Stimulated activated memory B cell treated with anti-CD40 and anti-IgM and Interleukin-4, amounts not matched to agents 10 μg/mL and 1 μg/mL and 100 μg/mL, for 72 hours (primary cell): ENCODE measurements at places on chromosomes 5 and 9.

DNA sequence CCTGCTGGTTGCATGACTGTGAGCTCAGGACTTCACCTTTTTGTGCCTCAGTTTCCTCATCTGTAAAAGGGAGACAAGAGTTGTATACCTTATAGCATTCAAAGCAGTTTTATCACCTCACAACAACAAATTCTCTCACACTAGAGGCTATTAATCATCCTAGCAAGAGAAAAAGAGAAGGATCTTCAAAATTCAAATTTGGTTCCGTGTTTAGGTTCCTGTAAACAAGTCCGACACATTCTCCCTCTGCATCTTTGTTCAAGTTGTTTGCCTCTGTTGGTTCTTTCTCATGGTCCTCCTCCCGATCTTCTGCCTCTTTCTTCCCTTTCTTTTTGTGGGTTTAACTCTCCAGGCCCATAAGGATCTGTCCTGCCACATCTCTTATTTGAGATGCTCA, 218.0 kb downstream of the PIK3R1 start:
- peaks cover 48% of the 10 kb centered on the region for H3K4me1 ChIP-seq
- H3K27ac ChIP-seq, result peak overlapping the region; percentile 85
- peak overlapping the region; percentile 63 for H3K4me3 ChIP-seq
- H3K27me3 ChIP-seq, result no peaks in the 10 kb centered on the region
- ATAC-seq, result no peak

- H3K27ac ChIP-seq, result no peak overlapping the region
- H3K27me3 ChIP-seq, result peaks cover 6% of the 10 kb centered on the region
- H3K4me3 ChIP-seq, result no peak overlapping the region
These were observed 13.9 kb upstream of the UBLCP1 start for GRCh38 chr5:159249158-159249557.

GRCh38 chr9:136077491-136077890, 17.6 kb downstream of the NACC2 start:
- H3K36me3 ChIP-seq, result no peaks in the 10 kb centered on the region
- H3K27ac ChIP-seq, result no peak overlapping the region
- H3K27me3 ChIP-seq, result peaks cover 23% of the 10 kb centered on the region
- peaks cover 12% of the 10 kb centered on the region for H3K4me1 ChIP-seq
- no peak overlapping the region for H3K4me3 ChIP-seq

DNA sequence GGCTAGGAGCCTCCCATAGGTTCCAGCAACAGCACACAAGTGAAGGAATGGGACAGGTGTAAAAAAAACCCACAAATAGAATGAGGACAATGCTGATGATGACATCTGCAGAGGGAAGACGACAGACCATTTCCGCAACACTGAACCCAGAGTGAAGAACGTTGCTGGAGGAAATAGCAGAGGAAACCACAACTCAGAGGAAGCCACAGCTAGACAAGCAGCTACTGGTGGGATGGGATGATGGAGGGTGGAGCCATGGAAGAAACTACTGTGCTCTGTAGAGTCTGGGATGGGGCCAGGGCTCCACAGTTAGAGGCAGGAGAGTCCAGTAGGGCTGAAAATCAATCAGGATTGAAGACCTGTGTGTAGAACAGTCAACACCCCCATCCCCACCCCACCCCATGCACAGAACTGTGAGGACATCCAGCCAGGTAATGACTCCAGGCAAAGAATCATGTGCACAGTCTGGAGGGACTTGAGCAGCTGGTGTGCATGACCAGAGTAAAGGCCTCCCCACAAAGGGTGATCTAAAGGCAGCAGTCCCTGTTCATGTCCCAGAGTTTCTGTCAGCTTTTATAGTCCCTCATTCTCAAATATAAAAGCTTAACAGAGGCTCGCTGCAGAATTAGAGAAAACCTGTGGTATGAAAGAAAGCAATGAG, 65.2 kb upstream of the SPIN1 start:
- H3K4me1 ChIP-seq, result no peaks in the 10 kb centered on the region
- H3K27me3 ChIP-seq, result peaks cover 36% of the 10 kb centered on the region
- no peak for ATAC-seq
- no peak overlapping the region for H3K4me3 ChIP-seq
- H3K27ac ChIP-seq, result no peak overlapping the region
- H3K36me3 ChIP-seq, result no peaks in the 10 kb centered on the region

DNA sequence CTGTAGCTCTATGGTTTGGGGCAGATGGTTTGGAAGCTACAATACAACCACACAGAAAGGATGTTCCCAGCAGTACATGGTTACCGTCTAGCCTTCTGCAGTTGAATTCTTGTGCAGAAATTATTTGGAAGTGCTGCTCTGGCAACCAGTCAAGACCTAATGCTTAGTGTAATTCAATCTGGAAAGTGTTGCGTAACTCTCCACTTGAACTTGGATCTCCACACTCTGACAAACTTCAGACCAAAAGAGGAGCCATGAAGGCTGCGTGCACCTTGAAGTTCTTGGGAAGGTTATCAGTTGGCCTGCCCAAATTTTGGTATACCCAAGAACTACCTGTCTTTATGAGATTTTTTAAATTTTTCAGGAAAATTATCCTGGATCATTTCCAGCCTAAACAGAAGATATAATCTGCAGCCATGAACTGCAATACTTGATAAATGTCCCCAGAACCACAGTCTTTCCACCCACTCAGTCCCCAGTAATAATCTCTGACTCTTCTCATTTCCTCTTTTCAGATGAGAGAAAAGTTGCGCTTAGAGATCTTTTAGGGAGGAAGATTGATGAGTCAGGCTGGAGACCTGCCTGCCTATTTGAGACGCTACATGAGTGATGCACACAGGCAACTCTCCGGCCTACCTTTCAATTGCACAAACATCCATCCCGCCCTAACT, 159.9 kb downstream of the FANCC start:
- peaks cover 10% of the 10 kb centered on the region for H3K4me1 ChIP-seq
- ATAC-seq, result peak; percentile 91
- H3K27me3 ChIP-seq, result no peaks in the 10 kb centered on the region
- H3K27ac ChIP-seq, result no peak overlapping the region

DNA sequence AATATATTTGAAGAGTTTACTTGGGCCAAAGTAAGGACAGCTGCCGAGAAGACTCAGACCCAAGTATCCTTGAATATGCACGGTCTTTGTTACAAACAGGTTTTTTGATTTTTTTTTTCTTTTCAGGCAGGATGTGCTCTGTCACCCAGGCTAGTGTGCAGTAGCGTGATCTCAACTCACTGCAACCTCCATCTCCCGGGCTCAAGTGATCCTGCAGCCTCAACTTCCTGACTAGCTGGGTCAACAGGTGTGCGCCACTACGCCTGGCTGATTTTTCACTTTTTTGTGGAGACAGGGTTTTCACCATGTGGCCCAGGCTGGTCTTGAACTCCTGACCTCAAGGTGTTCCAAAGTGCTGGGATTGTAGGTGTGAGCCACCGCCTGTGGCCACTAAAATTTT, 27.4 kb downstream of the JMY start:
- no peak overlapping the region for H3K4me3 ChIP-seq
- H3K27ac ChIP-seq, result no peak overlapping the region
- peaks cover 5% of the 10 kb centered on the region for H3K36me3 ChIP-seq

DNA sequence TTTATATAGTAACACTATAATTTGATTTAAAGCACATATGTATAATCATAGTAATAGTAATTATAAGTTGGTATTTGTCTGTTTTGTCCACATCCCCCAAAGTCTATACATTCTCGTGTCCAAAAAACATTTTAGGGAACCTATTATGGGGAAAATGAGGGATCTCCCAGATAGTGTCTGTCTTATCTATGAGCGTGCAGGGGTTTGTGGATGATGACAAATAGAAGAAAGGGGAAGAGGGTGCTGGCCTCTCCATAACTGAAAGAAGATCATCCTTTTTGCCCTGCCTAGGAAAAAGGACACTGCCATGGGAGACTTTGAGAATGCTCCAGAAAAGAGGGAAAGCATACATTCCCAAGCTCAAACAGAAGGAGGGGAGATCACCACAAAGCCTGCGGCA, 45.3 kb downstream of the C5orf22 start:
- peaks cover 15% of the 10 kb centered on the region for H3K4me1 ChIP-seq
- H3K27ac ChIP-seq, result no peak overlapping the region
- H3K36me3 ChIP-seq, result no peaks in the 10 kb centered on the region
- no peak for ATAC-seq
- H3K4me3 ChIP-seq, result no peak overlapping the region

- no peaks in the 10 kb centered on the region for H3K27me3 ChIP-seq
- H3K36me3 ChIP-seq, result no peaks in the 10 kb centered on the region
- H3K4me3 ChIP-seq, result no peak overlapping the region
- ATAC-seq, result no peak
These were observed 56.8 kb downstream of the NUDT12 start for GRCh38 chr5:103505581-103506305.

DNA sequence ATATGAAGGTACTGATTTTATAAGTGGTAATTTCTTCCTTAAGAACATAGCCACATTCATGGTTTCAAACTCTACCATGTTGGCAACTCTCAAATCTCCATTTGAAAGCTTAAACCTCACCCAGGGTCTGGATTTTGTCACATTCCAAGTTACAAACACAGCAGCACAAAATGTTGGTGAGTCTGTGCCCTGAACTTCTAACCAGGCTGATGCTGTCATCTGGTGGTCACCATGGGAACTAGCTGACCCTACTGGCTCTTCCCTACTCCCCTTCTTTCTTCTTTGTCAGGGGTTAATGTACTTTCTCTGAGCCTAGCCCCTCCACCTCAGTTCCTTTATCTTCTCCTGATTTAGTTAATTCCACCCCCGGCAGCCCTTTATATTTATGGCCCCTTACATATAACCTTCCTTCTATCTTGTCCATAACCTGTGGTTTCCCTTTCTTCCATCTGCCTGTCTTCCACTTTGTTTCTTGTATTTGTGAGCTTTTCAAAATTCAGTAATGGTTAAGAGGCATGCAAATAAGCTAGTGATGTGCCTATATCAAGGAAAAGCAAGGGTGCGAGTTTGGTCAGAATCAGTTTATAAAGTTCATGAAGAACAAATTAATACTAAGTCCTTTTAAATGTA, 35.9 kb downstream of the TGFBR1 start:
- H3K4me3 ChIP-seq, result no peak overlapping the region
- peak; percentile 64 for ATAC-seq
- peak overlapping the region; percentile 45 for H3K27ac ChIP-seq
- H3K4me1 ChIP-seq, result peaks cover 35% of the 10 kb centered on the region

GRCh38 chr9:104794070-104794469, 30.1 kb downstream of the NIPSNAP3B start:
- no peak overlapping the region for H3K4me3 ChIP-seq
- H3K4me1 ChIP-seq, result no peaks in the 10 kb centered on the region
- H3K36me3 ChIP-seq, result peaks cover 36% of the 10 kb centered on the region
- no peak overlapping the region for H3K27ac ChIP-seq
- no peak for ATAC-seq

DNA sequence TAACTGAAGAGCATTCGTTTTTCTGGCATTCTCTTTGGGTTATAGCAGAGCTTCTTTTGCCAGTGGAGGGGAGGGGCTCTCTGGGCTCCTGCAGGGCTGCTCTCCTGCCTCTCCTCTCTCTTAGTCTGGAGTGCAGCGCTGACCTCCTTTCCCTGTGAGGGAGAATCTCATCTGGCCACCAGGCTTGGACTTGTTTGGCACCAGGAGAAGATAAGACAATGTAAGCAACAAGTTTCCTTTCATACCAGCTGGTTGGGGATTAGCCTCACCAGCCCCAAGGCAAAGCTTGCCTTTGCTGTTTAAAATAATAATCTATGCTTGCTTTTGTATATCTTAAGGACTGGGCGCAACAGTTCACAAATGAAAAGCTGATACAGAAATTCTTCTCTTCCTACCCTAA, 196.4 kb downstream of the TLE4 start:
- H3K4me1 ChIP-seq, result peaks cover 6% of the 10 kb centered on the region
- H3K27me3 ChIP-seq, result no peaks in the 10 kb centered on the region
- H3K27ac ChIP-seq, result no peak overlapping the region

GRCh38 chr9:122364783-122365150, 6.1 kb upstream of the PTGS1 start:
- no peaks in the 10 kb centered on the region for H3K36me3 ChIP-seq
- H3K4me3 ChIP-seq, result no peak overlapping the region
- no peaks in the 10 kb centered on the region for H3K27me3 ChIP-seq
- no peak for ATAC-seq

- no peak overlapping the region for H3K27ac ChIP-seq
- no peaks in the 10 kb centered on the region for H3K27me3 ChIP-seq
- ATAC-seq, result peak; percentile 50
- H3K4me1 ChIP-seq, result peaks cover 5% of the 10 kb centered on the region
- no peak overlapping the region for H3K4me3 ChIP-seq
- peaks cover 31% of the 10 kb centered on the region for H3K36me3 ChIP-seq
These were observed 22.6 kb downstream of the SGTB start for GRCh38 chr5:65699338-65699737.

- no peaks in the 10 kb centered on the region for H3K36me3 ChIP-seq
- no peak overlapping the region for H3K27ac ChIP-seq
- ATAC-seq, result no peak
These were observed 8.6 kb downstream of the TEK start for GRCh38 chr9:27117489-27118135.

DNA sequence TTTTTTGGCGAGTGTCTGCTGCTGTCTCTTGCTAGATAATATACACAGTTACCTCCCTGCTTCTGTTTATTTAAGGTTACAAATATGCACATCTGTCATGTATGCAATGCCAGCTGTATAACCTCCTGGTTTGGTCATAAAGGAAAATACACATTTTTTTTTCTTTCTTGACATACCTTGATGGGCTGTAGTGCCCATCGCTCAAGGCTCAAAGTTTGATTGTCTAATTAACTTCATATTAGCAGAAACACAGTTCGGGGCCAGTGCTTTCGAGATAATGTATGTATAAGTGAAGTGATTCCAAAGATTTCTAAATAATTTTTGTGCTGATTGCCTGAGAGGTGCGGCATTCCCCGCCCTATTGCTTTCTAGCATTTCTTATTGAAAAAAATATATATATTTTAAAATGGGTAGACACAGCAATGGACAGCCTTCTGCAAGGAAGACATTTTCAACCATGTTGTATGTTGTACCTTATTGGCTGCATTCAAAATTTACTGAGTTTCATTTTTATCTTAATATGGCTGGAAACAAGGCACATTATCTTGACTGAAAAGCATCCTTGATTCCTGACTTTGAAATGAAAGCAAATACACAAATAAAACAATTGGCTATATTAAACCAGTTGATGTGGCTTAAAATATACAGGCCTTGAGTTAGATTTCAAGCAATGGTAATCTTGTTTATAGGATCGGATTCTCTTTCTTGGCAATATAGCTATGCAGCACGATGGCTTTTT, 206.2 kb downstream of the MEF2C start:
- no peak for ATAC-seq
- peaks cover 38% of the 10 kb centered on the region for H3K4me1 ChIP-seq
- H3K36me3 ChIP-seq, result peaks cover 6% of the 10 kb centered on the region
- H3K27me3 ChIP-seq, result peaks cover 98% of the 10 kb centered on the region
- H3K27ac ChIP-seq, result peak overlapping the region; percentile 57

GRCh38 chr9:76370396-76371023, 23.7 kb downstream of the RFK start:
- H3K4me1 ChIP-seq, result no peaks in the 10 kb centered on the region
- peaks cover 7% of the 10 kb centered on the region for H3K36me3 ChIP-seq
- H3K27me3 ChIP-seq, result no peaks in the 10 kb centered on the region

GRCh38 chr9:70255486-70255885, 3.3 kb upstream of the SMC5 start:
- peak overlapping the region; percentile 29 for H3K4me3 ChIP-seq
- H3K27ac ChIP-seq, result no peak overlapping the region
- H3K4me1 ChIP-seq, result peaks cover 30% of the 10 kb centered on the region
- no peak for ATAC-seq
- peaks cover 23% of the 10 kb centered on the region for H3K36me3 ChIP-seq
